ENCODE measurements at places on chromosomes 13 and 19.

GRCh38 chr13:94859278-94859691 is 146.9 kb upstream of the SOX21 start:
- peak; percentile 46 for DNase-seq

DNA sequence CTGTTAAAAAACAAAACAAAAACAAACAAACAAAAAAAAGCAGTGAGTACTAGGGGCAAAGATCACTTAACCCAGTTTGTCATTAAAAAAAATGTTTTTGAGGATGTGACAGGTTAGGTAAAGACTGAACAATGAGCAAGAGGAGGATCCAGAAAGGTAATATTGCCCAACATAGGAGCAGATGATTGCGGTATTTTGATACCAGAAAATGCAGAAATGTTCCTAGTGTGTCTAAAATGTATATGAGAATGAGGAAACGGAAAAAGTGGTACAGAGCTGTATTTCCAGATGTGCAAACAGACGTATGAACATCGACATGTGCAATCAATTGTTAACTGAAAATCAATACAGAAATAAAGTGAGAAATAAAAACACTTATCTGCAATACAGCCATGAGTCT is 4.9 kb upstream of the LILRA4 start:
- no peak for DNase-seq

DNA sequence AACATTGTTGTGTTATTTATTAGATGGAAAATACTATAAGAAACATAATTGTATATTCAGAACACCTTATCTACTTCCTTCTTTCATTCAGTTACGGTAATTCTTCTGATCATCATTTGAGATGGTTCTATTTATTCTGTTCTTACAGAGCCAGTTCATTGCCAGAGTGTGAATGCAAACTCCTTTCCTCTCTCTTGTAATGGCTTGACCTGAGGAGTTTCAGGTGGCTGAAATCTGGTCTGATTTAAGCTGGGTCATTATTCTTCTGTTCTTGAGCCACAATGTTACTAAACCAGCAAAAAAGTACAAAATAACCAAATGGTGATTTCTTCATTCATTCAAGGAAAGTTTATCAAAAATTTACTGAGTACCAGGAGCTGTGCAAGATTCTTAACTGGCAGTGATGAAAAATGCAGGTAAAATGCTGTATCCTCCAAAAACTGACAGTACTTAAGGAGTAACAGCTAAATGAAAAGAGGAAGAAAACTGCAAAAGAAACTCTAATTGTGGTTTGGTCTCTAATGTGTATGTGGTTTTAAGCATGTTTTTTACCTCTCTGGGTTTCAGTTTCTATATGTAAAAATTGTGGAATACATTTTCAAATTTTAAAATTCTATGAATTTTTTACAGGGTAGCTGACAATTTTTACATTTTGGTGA is 182.4 kb upstream of the UFM1 start:
- DNase-seq = no peak

DNA sequence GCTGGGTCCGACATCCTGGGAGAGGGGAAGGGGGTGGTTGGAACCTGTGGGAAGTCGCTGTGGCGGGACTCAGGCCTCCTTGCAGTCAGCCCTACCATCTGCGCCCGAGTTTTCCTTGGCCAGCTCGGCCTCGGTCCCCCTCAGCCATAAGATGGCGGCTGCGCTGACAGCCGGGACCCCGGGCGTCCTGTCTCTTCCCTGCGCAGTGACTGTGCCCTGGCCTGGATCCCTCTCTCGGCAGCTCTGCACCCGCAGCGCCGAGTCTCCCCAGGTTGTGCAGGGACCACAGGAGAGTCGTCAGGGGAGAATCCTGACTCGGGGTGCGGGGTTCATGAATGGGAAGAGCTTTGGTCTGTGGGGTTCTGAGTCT is 345 bp downstream of the ZNF257 start:
- no peak for DNase-seq

DNA sequence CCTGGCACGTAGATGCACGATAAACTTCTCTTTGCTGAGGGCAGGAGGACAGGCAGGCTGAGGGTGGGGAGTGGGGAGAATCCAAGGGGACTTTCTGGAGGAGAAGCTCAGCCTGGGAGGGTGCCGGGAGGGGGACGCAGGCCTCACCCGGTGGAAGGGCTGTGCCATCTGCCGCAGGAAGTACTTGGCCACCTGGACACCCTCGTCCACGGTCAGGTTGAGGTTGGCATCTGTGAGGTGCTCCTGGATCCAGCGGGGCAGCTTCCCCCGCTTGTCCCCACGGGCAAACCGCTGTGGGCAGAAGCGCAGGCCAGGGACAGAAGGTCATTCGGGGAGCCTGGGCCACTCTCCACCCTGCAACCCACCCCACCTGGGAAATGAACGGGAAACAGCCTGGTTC is 11.5 kb downstream of the KLC3 start:
- no peak for DNase-seq

- no peak for DNase-seq
These were observed 17.0 kb upstream of the ICAM3 start for GRCh38 chr19:10356431-10356830.

DNA sequence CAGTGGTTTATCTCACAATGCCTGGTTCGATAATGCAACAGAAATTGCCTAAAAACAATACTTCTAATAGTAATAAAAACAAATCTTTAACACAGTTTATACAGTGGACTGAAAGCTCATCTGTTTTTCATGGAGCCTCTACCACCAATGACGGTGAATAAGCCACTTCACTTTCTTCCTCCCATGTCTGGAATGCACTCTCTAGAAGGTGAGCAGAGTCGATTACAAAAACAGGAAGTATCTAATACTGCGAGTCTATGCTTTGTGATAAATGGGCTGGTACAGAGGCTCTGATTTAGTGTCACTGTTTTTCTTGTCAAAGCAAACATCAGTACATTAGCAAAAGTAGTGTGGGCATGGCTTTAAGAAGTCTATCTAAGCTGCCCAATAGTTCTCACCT is 1348.6 kb upstream of the SLC10A2 start:
- DNase-seq = no peak

DNA sequence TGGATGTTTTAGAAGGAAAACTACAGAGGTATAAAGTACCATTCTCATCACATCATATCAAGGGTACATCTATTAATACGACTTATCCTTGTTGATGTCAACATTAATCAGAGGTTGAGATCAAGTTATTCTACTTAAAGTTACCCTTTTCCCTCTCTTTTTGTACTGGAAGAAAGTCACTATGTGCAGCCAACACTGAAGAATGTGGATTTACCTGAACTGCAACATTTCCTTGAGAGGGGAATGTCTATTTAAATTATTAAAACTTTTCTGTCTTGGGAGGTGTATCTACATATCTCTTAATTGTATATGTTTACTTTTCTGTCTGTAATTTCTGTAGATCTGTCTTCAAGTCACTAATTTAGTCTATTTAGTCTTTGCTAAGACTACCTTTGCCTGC is 2.5 kb upstream of the FBXL3 start:
- DNase-seq = no peak

DNA sequence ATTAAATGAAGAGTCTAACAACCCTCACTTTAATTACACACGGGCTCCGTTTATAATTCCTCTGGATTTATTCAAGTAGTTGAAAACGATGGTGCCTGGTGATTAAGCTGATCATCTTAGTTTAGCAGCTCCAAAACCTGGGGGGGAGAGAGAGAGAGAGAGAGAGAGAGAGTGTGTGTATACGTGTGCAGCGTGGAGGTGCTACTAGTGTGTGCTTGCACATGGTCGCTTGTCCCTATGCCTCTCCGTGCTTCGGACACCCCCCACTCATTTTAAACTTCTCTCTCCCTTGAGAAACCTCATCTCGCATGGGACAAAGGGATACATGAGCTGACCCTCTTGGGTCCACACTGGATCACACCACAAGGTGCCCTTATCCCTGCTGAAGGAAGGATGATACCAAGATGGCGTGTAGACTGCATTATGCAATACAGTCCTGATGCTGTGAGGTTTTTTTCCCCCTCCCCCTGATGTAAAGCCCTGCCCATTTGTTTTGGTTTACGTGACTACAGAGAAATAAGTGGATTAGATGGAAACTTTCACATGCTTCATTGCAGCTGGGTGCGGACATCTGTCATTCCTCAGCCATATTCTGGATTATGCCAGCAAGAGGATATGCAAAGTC is 320.8 kb downstream of the ZNF536 start:
- no peak for DNase-seq

DNA sequence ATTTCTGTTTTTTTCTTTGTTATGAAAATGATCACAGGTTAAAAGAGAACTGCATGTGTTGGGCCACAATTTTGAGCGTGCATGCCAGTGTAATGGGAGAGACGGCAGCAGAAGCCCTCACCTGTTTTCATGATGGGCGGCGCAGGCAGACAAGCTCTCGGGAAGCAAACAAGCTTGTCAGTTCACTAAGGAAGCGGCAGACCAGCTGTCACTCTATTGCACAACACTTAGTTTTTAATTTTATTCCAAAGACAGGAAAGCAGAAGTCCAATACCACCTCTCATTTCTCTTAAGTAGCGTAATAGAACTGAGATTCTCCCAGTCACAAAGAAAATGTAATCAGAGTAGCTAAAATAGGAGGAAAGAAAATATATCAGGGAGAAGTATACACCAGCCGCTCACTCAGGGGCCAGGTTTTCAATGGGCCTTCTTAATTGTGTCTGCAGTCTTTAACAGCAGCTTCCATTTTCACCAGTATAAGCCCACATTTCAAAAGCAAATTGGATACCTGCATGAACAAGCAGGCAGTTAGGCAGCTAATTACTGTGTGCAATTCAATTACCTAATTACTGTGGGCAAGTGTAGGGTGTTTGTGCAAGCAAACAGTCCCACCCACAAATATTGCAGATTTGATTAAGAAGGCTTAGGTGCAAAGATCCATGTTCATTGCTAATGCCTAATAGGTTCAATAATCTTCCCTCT is 711.4 kb downstream of the DIAPH3 start:
- DNase-seq = no peak

- no peak for DNase-seq
These were observed 25.9 kb downstream of the ACSBG2 start for GRCh38 chr19:6161271-6161850.

- no peak for DNase-seq
These were observed 24.5 kb upstream of the CXCL17 start for GRCh38 chr19:42467183-42467760.

GRCh38 chr13:97660594-97661260 is 226.8 kb downstream of the RAP2A start:
- DNase-seq = no peak

All from left hindlimb (tissue), 1 donor.